Aorta (tissue), 5 donors: ENCODE measurements at places on chromosomes 1 and 21.

- no peak for DNase-seq
Observed at GRCh38 chr1:224727351-224728289, 111.5 kb downstream of the CNIH3 start.

DNA sequence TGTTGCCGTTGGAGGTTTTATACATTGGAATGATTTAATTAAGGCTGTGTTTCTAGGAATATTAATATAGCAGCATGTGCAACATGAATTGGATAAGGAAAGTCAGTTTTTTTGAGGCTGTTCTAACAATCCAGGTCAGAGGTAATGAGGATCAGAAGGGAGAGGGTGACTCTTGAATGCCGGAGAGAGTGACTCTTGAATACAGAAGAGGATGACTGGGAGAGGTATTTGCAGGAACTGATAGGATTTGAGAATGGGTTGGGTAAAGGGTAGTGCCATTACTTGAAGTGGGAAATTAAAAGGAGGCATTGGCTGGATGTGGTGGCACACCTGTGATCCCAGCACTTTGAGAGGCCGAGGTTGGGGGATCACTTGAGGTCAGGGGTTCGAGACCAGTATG is 55.6 kb upstream of the MACF1 start:
- no peak for DNase-seq

GRCh38 chr1:20883766-20884165 is 96.7 kb upstream of the HP1BP3 start:
- DNase-seq, result no peak

- DNase-seq, result no peak
Observed at GRCh38 chr1:52635321-52636089, 2.5 kb downstream of the SHISAL2A start.

GRCh38 chr1:42137766-42138165 is 15.4 kb upstream of the GUCA2B start:
- DNase-seq, result no peak

DNA sequence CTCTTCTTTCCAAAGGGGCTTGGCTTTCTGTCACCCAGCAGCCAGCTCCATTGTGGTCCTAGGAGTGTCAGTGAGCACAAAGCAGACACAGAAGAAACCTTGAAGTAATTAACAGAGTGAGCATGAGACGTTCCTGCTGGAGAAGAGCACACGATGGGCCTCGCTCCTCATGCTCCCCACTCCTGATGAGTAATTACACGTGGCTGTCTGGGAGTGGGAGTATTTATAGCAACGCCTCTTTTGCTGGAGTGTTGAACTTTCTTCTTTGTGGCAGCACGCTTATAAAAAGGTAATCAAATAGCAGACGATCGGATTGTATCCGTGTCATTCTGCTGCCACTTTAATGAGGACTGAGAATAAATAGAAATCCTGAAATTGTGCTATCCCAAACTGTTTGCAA is 185.8 kb downstream of the CAMTA1 start:
- no peak for DNase-seq

DNA sequence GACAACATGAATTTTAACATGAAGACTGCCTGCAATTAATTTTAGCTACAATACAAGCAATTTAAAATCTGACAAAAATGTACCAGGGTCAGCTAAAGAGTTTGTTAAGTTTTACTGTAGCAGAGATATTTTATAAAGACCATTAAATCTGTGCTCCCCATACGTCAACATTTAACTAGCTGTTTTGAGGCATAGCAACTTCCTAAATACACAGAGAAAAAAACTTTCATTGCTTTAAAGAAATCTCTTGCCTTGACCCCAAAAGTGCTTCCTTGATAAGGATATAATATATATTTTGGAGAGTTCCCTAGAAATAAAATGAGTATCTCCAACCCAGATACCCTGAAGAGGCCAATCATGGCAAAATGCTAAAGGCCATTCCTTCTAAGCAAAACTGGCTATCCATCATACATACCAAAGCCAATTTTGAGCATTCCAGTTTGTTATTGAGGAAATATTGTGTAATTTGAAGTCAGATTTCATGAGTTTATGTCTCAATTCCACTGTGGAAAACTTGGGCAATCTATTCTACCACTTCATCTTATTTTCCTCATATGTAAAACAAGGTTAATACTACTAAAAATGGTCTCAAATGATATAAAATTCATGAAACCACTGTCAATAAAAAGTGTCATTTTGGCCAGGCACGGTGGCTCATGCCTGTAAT is 19.1 kb downstream of the ASPM start:
- DNase-seq, result no peak

- DNase-seq, result no peak
Observed at GRCh38 chr1:17276568-17276967, 27.7 kb downstream of the PADI3 start.

DNA sequence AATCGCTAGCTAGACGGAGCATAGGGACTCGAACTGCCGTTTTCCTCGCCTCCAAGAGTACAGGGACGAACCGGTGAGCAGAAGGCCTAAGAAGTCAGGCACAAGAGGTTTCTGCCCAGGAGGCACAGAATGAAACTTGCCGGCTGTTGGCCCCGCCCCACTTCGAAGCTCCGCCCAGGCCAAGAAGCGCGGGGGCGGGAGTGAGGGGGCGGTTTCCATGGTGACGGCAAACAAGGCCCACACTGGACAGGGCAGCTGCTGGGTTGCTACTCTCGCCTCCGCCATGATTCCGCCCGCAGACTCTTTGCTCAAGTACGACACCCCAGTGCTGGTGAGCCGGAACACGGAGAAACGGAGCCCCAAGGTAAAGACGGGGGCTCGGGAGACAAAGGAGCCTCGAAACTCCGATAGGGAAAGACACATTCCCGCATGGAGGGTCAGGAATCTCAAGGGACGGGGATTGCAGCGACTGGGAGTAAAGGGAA is at the start of gene DNALI1:
TSS of gene DNALI1 (plus strand) at position 229 of the 485 bp plus-strand sequence. CDS start at position 284, 55 bp downstream.
- peak; percentile 94 for DNase-seq

DNA sequence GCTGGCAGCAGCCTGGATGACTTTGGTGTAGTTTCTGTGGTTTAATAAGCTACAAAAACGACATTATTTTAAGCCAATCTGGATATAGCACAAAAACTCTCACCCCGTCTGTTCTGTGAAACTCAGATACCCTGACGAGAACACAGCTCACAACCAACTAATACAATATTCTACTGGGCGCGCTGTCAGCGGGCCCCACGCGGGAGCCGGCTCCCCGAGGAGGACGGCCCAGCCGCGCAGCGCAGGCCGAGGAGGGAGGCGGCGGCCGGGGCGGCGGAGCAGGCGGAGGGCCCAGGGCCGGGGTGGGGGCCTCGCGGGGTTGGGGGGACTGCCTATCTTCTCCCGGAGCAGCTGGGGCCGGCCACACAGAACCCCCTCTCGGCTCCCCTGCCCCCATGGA is 87.2 kb upstream of the POU3F1 start:
- DNase-seq, result no peak

DNA sequence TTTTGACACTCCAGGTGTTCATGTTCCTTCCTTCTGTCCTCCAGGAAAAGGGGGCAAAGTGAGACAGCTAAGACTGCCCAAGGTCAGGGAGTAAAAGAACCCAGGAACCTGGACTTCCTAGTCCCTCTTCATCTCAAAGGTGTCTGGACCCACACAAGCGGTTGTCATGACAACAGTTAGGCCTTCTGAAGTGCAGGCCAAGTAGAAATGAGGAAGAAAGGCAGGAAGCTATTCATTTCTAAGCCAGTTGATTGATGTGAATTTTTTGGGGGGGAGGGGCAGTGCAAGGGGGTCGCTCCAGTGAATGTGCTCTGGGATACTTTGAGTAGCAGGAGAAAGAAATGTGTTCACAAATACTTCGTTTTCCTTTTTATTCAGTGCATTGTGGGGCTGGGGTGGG is 114.3 kb downstream of the NAV1 start:
- no peak for DNase-seq

DNA sequence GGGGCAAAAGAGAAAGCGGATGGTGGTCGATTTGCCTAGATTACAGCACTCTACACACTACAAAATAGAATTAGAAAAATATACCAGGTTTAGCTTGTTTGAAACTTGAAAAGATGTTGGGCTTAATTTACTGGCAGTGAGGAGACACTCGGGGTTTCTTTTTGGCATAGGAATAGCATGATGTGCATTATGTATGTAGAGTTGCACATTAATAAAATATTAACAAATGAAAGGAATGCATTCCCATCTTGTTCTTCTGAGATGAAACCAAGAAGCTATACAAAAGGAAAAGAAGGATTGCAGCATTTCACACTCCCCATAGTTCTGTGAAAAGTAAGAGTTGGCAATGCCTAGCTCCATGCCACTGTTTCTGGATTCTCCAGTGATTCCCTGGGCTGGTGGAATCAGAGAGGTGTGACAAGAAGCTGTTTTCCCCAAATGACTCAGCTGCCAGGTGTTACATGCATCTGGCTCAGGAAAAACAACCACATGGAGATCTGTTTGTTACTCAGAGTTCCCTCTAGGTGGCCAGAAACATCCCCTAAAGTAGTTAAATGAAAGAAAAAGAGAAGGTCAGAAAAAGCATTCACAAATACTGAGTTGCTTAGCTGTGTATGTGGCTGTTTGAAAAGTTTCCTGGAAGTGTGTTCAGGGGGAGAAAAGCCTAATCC is 115.6 kb downstream of the UCK2 start:
- DNase-seq, result no peak

- no peak for DNase-seq
Observed at GRCh38 chr1:94031154-94031553, 89.8 kb downstream of the ABCA4 start.

- no peak for DNase-seq
Observed at GRCh38 chr1:5765997-5766913, 226.0 kb downstream of the NPHP4 start.

GRCh38 chr1:172085317-172085716 is 244.0 kb downstream of the DNM3 start:
- no peak for DNase-seq

GRCh38 chr1:151968058-151968457 is 25.6 kb downstream of the S100A10 start:
- DNase-seq, result no peak

DNA sequence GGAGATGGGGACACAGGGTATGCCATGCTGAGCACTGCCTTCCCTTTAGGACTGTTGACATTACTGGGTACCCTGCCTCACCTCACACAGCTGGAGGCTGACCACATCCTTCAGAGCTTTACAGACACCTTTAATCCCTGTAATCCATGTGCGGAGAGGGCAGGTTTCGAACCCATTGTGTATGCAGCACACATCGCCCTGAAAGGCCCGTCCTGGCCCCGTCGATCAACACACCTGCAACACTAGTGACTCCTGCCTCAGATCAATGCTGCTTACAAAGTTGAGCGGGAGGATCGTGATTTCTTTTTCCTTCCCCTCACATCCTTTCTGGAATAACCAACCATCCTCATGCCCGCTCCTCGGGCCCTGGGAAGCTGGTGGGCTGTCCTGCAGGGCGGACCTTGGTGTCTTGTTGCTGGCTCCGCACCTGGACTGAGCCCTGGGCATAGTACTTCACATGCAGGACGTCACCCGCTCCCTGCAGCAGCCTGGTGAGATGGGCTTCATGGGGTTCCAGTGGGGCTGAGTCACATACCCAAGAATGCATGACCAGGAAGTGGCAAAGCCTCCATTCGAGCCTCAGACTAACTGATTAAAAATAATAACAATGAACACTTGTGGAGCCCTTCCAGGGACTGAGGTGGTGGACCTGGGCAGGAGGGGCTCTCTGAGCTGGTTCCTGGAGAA is 403.6 kb downstream of the PTPRU start:
- DNase-seq, result no peak
